Breast epithelium (tissue), 4 donors: ENCODE measurements at places on chromosomes 5 and 9.

- DNase-seq, result no peak
Observed at GRCh38 chr5:103356350-103357091, 98.0 kb downstream of the MACIR start.

- no peak for DNase-seq
Observed at GRCh38 chr9:114588210-114588609, 641 bp downstream of the ATP6V1G1 start.

GRCh38 chr5:96577909-96578308, 84.3 kb upstream of the CAST start:
- DNase-seq, result no peak

DNA sequence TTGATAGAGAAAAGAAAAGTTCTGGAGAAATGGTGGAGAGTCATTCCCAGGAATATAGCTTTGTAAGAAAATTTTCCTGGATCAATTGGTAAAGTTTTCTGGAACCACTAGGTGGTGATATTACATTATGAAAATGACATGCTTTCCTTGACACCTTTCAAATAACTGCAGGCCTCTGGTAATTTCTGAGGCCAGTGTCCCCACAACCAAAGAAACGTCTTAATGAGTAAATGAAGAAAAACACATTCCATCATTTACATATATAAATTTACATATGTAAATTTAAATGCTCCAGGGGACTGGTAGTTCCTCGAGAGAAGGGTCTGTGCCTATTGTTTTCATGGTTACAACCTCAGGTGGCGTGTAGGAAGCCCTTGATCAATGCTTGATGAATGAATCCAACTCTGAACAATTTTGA, 17.2 kb upstream of the RGS3 start:
- no peak for DNase-seq

DNA sequence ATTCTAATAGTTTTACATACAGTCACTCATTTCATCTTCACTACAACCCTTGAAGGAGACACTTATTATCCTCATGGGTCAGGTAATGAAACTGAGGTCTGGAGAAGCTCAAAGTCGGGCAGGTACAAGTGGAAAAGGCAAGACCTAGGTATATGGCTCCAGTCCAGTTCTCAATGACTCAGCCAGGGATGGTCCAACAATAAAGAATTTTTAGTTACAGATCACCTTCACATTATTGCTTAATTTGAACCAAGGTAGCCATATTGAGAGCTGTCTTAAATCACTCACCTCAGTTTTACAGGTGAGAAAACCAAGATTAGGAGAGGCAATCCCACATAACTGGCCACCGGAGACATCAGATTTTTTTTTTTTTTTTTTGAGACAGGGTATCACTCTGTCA, 55.4 kb downstream of the PTPN3 start:
- no peak for DNase-seq

- no peak for DNase-seq
Observed at GRCh38 chr9:134795446-134795845, 85.2 kb upstream of the FCN2 start.

GRCh38 chr5:135319928-135320606, 79.0 kb downstream of the MACROH2A1 start:
- DNase-seq, result no peak

DNA sequence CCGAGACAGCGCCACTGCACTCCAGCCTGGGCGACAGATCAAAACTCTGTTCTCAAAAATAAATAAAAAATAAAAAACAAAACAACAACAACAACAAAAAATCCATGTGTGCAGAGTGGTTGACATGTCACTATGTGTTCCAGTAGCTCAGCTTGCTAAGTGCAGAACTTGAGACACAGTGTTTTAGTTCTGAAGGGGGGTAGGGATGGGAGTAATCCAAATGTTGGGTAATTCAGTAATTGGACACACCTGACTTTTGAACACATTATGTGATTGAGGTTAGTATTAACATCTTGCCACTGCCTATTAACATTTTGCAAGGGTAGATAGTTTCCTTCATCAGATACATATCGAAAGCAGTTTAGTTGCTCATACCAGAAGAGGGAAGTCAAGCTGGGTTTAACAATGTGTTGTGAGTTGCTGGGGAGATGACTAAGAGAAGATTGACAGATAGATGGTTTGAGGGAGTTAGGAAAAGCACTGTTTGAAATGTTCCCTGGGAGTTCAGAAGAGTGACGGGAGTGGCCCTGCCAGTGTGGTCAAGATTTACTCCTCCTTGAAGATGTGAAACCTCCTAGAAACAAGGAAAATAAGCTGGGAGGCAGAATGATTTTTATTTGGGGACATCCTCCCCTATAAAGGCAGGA, 928 bp downstream of the HACD4 start:
- no peak for DNase-seq

DNA sequence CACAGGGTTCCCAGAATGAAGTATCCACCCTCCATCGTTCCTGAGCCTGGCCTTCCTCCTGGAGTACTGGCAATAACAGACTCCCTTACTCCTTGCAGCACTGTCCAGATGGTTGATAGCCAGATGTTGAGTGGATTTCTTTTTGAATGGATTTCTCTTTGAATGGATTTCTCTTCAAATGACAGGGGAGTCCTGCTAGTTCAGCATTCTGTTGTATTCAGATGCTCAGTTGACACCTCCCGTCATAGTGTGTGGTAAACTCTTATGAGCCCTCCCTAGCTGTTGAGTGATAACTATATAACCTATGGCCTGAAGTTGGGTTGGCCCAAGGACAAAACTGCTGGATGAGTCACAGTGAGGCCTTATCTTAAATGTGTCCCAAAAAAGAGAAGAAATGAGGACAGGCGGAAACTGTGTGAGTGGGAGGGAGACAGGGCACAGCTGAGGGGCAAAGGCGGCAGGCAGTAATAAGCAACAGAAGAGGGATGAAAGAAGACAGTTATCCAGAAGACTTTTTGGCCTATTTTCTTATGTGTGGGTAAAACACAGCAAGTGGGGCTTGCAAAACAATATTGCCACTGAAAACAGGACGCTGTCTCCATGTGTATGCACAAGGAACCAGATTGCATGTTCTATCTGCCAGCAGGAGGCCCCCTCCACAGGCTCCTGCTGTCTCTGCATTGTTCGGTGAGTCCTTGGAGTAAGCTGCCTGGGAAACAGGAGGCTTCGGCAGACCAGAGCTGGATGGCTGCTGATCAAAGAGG, 209.5 kb upstream of the S1PR3 start:
- no peak for DNase-seq

- no peak for DNase-seq
Observed at GRCh38 chr5:1414311-1415058, 30.8 kb downstream of the SLC6A3 start.
